ENCODE measurements at places on chromosomes 11 and 22. TPM values are rescaled to one million over a fixed set of nuclear protein-coding genes. Genes with fewer than 3 reads are reported as not detected.

GRCh38 chr11:34150494-34151151, 45.2 kb downstream of the NAT10 start:
- peak; percentile 30 for DNase-seq

DNA sequence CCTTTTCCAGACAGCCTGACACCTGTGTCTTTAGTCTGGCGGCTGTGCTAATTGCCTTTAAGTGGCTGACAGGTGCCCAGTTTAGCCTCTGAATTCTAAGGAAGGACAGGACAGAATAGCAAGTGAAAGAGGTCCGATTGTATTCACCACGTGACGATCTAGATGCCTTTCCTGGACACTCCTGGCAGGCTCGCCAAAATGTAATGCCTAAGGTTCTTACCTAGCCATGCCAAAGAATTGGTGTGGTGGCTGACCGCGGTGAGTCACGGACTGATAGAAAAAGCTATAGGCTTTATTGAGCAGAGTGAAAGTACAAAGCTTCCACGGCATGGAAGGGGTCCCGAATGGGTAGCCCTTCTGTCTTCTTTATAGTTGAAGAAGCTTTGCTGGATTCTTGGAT, 26.7 kb downstream of the ANKRD42 start:
- DNase-seq, result no peak

DNA sequence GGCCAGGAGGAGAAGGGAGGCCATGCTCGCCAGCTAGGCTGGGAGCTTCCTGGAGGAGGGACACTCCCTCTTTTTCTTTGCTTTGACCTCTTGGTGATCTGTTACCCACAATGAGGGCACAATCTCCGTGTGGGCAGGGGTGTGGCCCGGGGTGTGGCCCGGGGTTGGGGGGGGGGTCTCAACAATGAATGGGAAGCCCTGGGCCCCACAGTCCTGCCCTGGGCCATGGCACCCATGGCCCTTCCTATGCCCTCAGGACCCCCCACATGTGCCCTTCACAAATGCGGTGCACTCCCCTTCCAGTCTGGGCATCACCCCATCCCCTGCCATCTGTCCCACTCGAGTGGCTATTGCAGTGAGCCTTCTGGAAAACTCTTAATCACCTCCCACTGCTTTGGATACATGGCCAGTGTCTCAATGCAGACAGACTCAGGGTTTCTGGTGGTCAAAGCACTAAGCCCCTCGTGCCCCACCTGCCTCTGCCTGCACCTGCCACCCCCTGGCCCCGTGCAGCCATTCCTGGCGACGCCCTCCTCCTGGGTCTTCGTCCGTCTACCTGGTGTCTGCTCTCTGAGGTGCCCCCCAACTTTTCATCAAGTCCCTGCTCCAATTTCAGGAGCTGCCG, 611.3 kb downstream of the TBC1D22A start:
- no peak for DNase-seq

Gene TRIM51
- not detected for total RNA-seq

DNA sequence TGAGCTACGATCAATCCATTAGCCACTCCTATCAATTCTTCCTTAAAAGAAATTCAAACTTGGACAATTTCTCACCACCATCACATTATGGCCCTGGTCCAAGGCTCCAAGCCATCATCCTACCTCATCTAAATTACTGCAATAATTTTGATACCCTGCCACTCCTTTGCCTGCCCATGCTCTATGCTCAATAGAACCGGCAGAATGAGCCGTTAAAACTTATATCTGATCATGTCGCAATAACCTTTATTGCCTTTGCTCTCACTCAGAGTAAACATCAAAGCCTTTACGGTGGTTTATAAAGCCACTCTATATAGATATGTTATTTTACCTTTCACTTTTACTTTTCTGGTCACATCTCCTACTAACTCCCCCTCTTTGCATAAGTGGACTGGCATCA, 2392.1 kb upstream of the RAG2 start:
- DNase-seq, result no peak

DNA sequence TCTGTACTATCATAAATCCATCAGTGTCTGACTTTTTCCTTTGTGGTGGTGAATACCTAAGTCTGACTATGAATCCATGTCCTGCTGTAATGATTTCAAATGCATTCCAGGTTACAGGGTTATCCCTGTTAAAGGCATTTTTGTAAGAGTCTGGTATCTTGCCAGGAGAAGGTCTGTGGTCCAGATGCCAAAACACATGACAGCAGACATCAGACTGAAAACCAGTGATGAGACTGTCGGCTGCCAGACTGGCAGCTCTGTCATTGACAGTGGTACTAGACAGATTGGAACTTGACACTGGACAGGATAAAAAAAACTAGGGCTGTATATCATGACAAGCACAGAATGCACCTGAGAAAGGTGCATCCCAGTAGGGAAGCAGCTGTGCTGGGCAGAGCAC, 301.8 kb upstream of the FAT3 start:
- no peak for DNase-seq

- no peak for DNase-seq
Observed at GRCh38 chr22:25122136-25122764, 77.4 kb upstream of the CRYBB3 start.

Gene RELA
- 22.2 TPM for total RNA-seq

Gene FBLN1
- total RNA-seq, result 256 TPM

Gene BAIAP2L2
- 2.3 TPM for total RNA-seq

- peak; percentile 91 for DNase-seq
Observed at GRCh38 chr11:16791191-16791961, 52.9 kb downstream of the C11orf58 start.

GRCh38 chr11:8793114-8793777, 110.7 kb downstream of the RPL27A start:
- peak; percentile 86 for DNase-seq

Gene FREY1
- total RNA-seq, result 0.43 TPM

DNA sequence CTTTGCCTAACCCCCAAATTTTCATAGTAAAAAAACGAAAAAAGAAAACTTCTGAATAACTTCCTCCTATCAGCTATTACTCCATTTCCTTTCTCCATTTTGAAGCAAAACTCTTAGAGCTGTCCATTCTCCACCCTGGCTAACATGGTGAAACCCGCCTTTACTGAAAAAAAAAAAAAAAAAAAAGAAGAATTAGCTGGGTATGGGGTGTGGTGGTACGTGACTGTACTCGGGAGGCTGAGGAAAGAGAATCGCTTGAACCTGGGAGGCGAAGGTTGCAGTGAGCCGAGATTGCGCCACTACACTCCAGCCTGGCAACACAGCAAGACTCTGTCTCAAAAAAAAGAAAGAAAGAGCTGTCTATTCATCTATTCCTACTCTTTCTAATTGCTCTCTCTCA, 11.3 kb upstream of the NXF1 start:
- no peak for DNase-seq

Gene TMEM86A
- 0.32 TPM for total RNA-seq

DNA sequence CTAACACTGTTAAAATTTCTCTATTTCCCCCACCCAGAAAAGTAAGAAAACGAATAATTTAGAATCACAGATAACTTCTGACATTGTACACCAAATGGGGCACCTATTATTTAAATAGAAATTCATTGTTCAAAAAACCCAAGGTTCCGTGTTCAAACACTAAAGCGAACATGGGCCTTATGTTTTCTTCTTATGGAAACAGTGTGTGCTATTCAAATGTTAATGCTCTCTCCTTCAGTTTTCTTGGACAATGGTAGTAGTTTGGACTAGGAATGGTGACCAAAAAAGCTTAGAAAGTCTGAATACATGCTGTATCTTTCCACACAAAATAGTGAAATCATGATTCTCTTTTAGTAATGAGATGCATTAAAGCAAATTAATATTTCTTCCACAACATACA, 33.7 kb downstream of the VSIG10L2 start:
- no peak for DNase-seq

GRCh38 chr22:38403812-38404211, 51.2 kb downstream of the KCNJ4 start:
- no peak for DNase-seq

- DNase-seq, result no peak
Observed at GRCh38 chr22:48318575-48319320, 1508.9 kb downstream of the BRD1 start.
